ENCODE measurements at places on chromosomes 13 and 19. TPM values are rescaled to one million over a fixed set of nuclear protein-coding genes. Genes with fewer than 3 reads are reported as not detected.

DNA sequence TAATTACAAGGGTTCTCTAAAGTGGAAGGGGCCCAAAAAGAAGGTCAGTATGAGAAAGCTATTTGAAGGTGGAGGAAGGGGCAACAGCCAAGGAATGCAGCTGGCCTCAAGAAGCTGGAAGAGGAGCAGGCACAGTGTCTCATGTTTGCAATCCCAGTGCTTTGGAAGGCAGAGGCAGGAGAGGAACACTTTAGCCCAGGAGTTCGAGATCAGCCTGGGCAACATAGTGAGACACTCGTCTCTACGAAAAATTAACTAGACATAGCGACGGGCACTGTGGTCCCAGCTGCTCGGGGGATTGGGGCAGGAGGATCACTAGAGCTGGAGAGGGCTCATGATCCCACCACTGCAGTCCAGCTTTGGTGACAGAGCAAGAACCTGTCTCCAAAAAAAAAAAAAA lies 656 bp upstream of the NEK3 start:
- DNase-seq = no peak
- peak overlapping the region; percentile 3 for H3K27ac ChIP-seq
- peaks cover 2% of the 10 kb centered on the region for H3K36me3 ChIP-seq
- peaks cover 51% of the 10 kb centered on the region for H3K4me1 ChIP-seq
- H3K4me3 ChIP-seq = peak overlapping the region; percentile 87

BICRA gene
- 13.5 TPM for total RNA-seq

GRCh38 chr13:50124536-50125303 lies 109.5 kb downstream of the KCNRG start:
- peaks cover 20% of the 10 kb centered on the region for H3K36me3 ChIP-seq
- peaks cover 53% of the 10 kb centered on the region for H3K4me1 ChIP-seq
- peak overlapping the region; percentile 78 for H3K4me3 ChIP-seq
- peak; percentile 88 for DNase-seq
- H3K27ac ChIP-seq = peak overlapping the region; percentile 85
- peaks cover 4% of the 10 kb centered on the region for H3K27me3 ChIP-seq

- DNase-seq = no peak
- H3K4me1 ChIP-seq = no peaks in the 10 kb centered on the region
- H3K4me3 ChIP-seq = no peak overlapping the region
- H3K27me3 ChIP-seq = no peaks in the 10 kb centered on the region
- no peak overlapping the region for H3K27ac ChIP-seq
Measured at GRCh38 chr13:41631296-41631965, 174.1 kb downstream of the RGCC start.

DNA sequence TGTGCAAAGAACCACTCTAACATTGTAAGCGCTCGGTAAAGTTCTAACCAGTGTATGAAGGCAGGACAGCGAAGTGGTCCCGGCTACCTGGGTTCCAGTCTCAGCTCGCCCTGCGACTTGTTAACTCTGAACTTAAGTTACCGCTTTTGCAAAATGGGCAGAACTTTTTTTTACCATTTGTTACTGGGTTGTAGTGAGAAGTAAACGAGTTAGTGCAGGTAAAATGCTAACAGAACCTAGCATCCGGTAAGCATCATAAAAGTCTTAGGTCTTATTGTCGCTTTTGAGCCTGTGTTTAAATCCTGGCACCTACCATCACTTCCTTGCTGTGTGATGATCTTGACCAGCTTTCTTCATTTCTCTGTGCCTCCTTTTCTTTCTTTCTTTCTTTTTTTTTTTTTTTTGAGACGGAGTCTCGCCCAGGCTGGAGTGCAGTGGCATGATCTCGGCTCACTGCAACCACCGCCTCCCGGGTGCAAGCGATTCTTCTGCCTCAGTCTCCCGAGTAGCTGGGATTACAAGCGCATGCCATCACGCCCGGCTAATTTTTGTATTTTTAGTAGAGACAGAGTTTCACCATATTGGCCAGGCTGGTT lies 734 bp upstream of the TRMT1 start:
- peaks cover 21% of the 10 kb centered on the region for H3K36me3 ChIP-seq
- peaks cover 46% of the 10 kb centered on the region for H3K4me1 ChIP-seq
- peak overlapping the region; percentile 97 for H3K27ac ChIP-seq
- H3K27me3 ChIP-seq = no peaks in the 10 kb centered on the region
- peak overlapping the region; percentile 96 for H3K4me3 ChIP-seq

DNA sequence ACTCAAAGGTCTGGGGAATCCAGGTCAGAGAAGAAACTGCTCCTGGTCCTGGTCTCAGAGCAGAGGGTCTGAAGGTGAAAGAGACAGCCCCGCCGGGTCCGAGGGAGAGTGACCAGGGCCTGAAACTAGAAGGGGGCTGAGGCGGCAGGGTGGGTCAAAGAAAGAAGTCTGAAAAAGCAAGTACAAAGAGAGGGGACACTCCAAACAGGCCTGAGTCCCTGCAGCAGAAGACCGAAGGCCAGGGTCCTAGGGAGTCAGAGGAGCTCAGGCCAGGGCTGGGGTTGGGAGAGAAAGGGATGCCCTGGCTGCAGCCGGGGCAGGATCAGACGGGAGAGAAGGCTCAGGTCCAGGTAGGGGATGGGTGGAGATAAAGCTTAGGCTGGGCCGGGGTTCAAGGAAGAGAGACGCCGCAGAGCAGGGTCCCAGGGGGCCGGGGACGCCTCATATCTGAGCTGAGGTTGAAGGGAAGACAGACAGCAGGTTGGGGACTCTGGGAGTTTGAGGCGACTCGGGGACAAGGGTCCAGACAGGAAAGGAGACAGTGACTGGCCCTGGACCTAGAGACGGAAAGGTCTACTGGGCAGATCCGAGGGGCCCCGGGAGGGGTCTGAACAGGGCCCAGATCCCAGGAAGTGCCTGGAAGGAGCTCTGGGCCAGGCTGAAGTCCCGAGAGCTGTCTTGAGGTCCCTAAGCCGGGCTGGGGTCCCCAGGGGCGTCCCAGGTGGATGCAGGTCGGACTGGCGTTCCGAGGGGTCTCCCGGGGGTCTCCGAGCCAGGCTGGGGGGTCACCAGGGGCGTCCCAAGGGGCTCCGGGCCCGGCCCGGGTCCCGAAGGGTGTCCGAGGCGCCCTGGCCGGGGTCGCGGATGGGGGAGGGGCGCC lies 795 bp downstream of the MLLT1 start:
- peak overlapping the region; percentile 95 for H3K4me3 ChIP-seq
- H3K4me1 ChIP-seq = peaks cover 26% of the 10 kb centered on the region
- peaks cover 15% of the 10 kb centered on the region for H3K36me3 ChIP-seq
- H3K27ac ChIP-seq = peak overlapping the region; percentile 90
- DNase-seq = no peak
- H3K27me3 ChIP-seq = no peaks in the 10 kb centered on the region

PRTN3 gene
- total RNA-seq = not detected

ZNF433 gene
- total RNA-seq = not detected

- H3K4me3 ChIP-seq = peak overlapping the region; percentile 73
- peaks cover 67% of the 10 kb centered on the region for H3K4me1 ChIP-seq
- H3K36me3 ChIP-seq = no peaks in the 10 kb centered on the region
- no peak for DNase-seq
- H3K27me3 ChIP-seq = peaks cover 6% of the 10 kb centered on the region
Measured at GRCh38 chr13:32032759-32033158, 1.2 kb downstream of the FRY start.

DNA sequence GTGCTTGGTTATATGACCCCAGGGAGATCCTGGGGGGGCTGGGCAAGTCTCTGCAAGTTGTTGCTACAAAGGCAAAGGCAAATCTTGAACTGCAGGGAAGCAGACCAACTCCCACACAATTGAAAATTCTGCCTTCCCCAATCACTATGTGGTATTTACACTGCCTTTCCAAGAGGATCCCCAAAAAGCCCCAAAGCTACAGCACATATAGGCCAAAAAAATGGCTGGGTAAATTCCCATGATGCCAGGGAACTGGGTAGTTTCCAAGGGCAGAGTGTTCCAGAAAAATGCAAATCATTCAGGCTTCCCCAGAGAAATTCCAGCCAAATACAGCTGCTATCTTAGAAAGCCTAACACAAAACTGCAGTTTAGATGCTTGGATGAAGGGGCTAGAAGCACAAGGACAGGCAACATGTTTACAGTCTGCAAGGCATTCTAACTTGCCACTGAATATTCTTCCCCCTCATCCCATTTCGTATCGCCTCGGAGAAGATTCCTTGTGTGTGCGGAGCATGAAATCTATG lies 6.2 kb downstream of the FOXO1 start:
- no peak for DNase-seq
- H3K4me1 ChIP-seq = peaks cover 71% of the 10 kb centered on the region
- peak overlapping the region; percentile 26 for H3K4me3 ChIP-seq
- H3K27me3 ChIP-seq = no peaks in the 10 kb centered on the region

GRCh38 chr13:94435604-94436226 lies 43.8 kb downstream of the DCT start:
- no peak for DNase-seq
- H3K4me1 ChIP-seq = peaks cover 15% of the 10 kb centered on the region
- no peak overlapping the region for H3K4me3 ChIP-seq
- peaks cover 5% of the 10 kb centered on the region for H3K27me3 ChIP-seq
- H3K36me3 ChIP-seq = no peaks in the 10 kb centered on the region

C19orf85 gene
- total RNA-seq = not detected

LATS2 gene
- 2.2 TPM for total RNA-seq

DNA sequence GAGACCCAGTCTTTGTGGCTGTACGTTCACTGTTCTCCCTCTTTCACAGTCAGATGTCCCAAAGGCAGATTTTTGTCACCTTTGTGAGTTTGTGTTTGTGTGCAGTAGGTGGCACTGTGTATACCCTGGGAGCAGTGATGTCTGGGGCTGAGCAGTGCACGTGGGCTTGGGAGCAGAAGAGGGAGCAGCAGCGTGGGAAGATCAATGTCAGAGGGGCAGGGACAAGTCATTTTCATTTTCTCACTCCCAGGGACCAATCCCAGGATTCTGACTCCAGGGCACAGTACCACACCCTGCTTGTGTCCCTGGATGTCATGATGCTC lies 2.0 kb upstream of the PSG6 start:
- no peaks in the 10 kb centered on the region for H3K4me1 ChIP-seq
- no peak overlapping the region for H3K4me3 ChIP-seq
- no peaks in the 10 kb centered on the region for H3K27me3 ChIP-seq
- no peak for DNase-seq
- H3K36me3 ChIP-seq = no peaks in the 10 kb centered on the region

DNA sequence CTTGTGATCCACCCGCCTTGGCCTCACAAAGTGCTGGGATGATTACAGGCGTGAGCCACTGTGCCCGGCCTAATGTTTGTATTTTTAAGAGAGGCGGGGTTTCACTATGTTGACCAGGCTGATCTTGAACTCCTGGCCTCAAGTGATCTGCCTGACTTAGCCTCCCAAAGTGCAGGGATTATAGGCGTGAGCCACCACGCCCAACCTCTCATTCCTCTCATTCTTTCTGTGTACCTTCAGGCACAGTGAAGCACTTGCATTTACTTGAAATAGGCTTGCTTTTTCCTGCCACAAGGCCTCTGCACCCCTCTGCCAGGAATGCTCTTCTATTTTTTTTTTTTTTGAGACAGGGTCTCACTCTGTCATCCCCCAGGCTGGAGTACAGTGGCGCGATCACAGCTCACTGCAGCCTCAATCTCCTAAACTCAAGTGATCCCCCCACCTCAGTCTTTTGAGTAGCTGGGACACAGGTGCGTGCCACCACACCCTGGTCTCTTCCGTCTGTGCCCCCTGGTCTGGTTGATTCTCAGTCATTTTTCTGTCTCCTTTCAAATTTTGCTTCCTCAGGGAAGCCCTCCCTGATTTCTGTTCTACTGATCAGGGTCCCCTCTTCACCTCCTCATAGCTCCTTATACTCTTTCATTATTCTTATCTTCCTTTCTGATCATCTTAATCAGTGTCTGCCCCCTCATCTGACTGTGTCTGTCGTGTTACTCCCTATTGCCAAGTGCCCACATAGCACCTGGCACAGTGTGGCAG lies 15.1 kb downstream of the ACTMAP start:
- no peak for DNase-seq
- H3K27ac ChIP-seq = no peak overlapping the region
- peaks cover 39% of the 10 kb centered on the region for H3K36me3 ChIP-seq
- no peak overlapping the region for H3K4me3 ChIP-seq
- no peaks in the 10 kb centered on the region for H3K27me3 ChIP-seq
- H3K4me1 ChIP-seq = peaks cover 10% of the 10 kb centered on the region

CCDC70 gene
- total RNA-seq = not detected

DNA sequence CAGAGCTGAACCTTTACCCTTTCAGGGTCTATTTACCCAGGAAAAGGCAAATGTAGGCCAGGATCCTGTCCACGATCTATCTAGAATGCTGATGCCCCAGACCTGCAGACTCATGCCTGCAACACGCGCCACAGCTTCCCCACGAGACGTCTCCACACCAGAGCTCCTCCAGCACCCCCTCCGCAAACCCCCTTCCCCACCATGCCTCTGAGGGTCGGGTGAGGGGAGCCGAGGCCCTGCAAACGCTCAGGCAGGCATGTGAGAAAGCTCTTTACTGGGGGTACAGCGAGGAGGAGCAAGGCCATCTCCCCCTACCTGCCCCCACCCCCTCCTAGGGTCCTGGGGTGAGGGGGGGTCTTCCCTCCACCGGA lies 8.9 kb downstream of the DYRK1B start:
- DNase-seq = no peak
- H3K36me3 ChIP-seq = peaks cover 19% of the 10 kb centered on the region
- no peak overlapping the region for H3K4me3 ChIP-seq
- no peaks in the 10 kb centered on the region for H3K27me3 ChIP-seq
- H3K4me1 ChIP-seq = peaks cover 6% of the 10 kb centered on the region

DNA sequence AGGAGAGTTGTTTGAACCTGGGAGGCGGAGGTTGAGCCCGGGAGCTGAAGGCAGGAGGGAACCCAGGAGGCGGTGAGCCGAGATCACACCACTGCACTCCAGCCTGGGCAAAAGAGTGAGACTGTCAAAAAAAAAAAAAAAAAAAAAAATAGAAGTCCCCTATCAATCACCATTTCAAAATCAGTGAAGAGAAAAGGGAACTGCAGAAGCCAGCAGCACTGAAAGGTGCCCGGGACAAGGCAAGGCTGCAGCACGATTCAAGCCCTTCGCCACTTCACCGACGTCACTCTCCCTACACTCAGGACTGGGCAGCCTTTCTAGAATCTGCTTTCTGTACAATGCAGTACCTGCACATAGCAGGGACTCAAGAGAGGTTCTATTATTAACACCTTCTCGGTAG lies 21.9 kb upstream of the USP12 start:
- DNase-seq = no peak
- peaks cover 8% of the 10 kb centered on the region for H3K27me3 ChIP-seq
- H3K36me3 ChIP-seq = peaks cover 1% of the 10 kb centered on the region
- no peak overlapping the region for H3K4me3 ChIP-seq
